ENCODE measurements at places on chromosomes 13 and 19. TPM values are rescaled to one million over a fixed set of nuclear protein-coding genes. Genes with fewer than 3 reads are reported as not detected.

GRCh38 chr19:33298146-33298911, 4.0 kb downstream of the CEBPA start:
- DNase-seq: no peak

GRCh38 chr19:13830741-13831536, 35.7 kb downstream of the ZSWIM4 start:
- no peak for DNase-seq

DNA sequence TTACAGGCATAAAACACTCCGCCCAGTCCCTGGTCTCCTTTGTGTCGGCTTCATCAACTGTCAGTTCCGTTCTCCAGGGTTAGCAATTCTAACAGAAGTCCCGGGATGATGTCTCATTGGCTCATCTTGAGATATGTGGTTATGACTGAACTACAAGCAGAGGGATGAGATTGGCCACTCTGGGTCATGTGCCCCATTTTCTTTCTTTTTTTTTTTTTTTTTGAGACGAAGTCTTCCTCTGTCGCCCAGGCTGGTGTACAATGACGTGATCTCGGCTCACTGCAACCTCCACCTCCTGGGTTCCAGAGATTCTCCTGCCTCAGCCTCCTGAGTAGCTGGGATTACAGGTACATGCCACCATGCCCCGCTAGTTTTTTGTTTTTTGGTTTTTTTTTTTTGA, 95.4 kb upstream of the MRI1 start:
- DNase-seq: no peak

- DNase-seq: peak; percentile 79
Measured at GRCh38 chr19:7550987-7551761, 15.7 kb downstream of the PNPLA6 start.

DNA sequence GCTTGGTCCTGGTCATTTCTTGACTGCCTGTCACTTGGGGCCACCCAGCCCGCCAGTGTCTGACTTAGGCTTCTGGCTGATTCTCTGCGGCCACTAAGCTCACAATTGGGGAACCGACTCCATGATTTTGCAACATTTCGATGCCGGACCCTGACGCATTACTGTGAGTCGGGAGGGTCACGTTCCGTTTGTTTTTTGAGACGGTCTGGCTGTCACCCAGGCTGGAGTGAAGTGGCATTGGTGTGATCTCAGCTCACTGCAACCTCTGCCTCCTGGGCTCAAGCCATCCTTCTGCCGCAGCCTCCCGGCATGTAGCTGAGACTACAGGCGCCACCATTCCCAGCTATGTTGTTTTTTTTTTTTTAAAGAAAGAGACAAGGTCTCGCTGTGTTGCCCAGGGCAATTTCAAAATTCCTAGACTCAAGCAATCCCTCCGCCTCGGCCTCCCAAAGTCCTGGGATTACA, 3.2 kb upstream of the ADAT3 start:
- DNase-seq: peak; percentile 49

GRCh38 chr13:58476206-58476918, 844.8 kb downstream of the PCDH17 start:
- DNase-seq: no peak

- no peak for DNase-seq
Measured at GRCh38 chr13:21328836-21329477, 130.1 kb downstream of the ZDHHC20 start.

DNA sequence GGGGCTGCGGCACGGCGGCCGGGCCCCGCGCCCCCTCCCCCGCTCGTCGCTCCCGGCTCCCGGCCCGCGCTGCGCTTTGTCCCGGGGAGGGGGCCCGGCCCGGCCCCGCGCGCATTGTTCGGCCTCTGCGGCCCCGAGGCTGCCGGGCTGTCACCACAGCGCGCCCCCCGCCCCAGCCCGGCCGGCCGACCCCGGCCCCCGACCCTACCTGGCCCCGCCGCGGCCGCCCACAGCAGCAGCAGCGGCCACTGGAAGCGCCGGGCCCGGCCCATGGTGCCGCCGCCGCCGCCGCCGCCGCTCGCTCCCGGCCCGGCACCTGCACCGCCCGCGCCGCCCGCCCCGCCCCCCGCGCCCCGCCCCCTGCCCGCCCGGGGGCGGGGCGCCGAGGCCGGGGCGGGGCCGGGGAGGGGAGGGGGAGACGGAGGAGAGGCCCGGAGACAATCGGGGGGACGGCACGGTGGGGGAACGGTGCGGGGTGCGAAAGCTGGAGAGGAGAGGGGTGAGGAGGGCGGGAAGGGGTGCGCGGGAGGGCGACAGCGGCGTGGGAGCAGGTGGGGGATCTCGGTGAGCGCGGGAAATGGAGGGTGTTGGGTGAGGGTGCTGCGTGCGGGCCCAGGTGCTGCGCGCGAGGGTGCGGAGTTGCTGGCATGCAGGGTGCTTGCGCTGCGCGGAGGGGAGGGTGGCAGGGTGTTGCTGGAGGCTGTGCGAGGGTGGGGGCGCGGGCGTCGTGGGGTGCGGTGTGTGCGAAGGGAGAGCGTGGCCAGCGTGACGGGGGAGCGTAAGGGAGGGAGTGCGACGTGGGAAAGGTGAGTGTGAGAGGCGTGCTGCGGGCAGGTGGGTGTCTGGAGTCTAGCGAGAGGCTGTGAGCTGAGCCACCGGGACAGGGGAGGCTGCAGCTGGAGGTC, at the start of gene CADM4:
Gene CADM4 (minus strand): TSS at position 332 of the 905 bp plus-strand sequence. CDS start 60 bp downstream, at position 272.
- DNase-seq: no peak

DNA sequence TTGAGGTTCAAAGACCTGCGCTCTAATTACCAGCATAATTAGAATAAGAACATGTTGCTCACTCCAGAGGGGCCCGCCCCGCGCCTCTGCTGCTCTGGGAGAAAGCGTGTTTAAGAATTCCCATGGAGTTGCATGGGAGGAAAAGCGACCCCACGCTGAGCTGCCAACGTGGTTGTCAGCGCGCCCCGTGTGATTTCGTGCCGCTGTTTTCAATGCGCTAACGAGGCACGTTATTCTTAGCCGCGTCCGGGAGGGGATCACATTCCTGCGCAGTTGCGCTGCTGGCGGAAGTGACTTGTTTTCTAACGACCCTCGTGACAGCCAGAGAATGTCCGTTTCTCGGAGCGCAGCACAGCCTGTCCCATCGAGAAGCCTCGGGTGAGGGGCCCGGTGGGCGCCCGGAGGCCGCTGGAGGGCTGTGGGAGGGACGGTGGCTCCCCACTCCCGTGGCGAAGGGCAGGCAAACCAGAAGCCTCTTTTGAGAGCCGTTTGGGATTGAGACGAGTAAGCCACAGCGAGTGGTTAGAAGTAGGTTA, 173.8 kb upstream of the SOX1 start:
- DNase-seq: no peak

DNA sequence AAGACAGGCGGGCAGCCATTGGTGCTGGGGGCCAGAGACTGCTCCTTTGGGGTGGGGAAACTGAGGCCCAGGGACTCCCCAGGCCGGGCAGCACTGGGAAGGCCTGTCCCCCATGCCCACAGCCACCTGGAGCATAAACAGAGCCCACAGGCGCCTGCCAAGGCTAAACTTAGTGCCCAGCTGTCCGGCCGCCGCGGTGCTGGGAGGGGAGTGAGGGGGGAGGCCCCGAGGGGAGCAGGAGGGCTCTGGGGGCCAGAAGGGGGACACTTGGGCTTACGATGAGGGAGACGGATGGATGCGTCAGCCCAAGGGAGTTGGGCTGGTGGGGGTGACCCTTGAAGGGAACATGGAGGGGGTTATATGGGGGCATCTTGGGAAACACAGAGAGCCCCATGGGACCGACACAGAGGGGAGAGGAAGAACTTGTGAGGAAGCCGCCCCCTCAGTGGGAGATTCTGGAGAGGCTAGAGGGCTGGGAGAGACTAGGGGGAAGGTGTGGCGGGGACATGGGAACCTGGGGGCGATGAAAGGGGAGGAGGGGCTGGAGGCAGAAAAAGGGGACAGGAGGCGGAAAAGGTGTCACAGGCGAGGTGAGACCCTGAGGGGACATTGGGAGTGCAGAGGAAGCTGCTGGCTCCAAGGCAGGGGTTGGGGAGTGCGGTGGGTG, 2.2 kb downstream of the CERS1 start:
- no peak for DNase-seq

- no peak for DNase-seq
Measured at GRCh38 chr13:100962585-100962984, 288.0 kb upstream of the TMTC4 start.

DNA sequence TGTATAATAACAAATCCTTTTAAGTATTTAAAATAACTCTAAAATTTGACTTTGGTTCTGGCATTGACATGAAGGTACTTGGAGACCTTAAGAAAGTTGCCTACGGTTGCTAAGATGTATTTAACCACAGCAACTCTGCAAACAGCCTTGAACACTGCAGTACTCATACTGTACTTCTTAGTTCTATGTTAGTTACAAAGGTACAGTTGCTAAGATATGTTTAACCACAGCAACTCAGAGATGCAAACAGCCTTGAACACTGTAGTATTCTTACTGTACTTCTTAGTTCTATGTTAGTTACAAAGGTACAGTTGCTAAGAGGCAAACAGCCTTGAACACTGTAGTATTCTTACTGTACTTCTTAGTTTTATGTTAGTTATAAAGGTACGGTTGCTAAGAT, 268.3 kb upstream of the MIR17HG start:
- DNase-seq: no peak

DNA sequence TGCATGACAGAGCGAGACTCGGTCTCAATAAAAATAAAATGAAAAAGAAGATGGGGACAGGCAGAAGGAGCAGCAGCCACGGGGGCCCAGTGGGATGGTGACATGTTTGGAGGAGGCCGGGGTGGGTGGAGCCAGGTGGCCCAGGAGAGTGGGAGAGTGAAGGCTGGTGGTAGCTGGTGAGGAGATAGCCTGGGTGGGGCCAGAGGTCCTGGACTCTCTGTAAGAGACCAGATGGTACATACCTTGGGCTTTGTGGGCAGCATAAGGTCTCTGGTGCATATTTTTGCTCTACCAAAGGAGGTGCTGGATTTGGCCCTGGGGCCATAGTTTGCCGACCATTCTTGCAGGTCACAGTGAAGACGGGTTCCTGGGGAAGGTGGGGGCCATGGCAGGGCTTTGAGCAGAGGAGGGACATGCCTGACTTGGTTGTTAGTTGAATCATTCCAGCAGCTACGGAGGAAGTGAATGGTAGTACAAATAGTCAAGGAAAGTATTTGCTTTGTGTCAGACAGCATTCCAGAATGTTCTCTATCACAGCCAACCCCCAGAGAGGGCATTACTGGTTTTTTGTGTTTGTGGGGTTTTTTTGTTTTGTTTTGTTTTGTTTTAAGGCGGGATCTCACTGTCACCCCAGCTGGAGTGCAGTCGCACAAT, 69.1 kb downstream of the ARHGEF18 start:
- no peak for DNase-seq

DNA sequence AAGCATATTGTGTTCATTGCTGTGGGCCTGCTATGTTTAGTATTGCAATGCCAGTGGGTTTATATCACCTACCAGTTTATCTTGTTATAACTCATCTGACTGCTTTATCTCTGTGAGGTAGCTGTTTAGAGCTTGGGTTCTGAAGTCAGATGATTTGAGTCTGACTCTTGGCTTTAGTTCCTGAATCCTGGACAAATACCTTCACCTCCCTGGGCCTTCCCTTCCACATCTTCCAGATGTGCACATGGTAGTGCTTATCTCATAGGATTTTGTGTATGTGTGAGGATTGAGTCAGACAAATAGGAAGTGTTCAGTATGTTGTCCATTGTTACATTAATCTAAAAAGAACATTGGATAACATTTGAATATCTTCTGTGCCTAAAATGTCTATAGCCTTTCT, 63.5 kb upstream of the ANKRD10 start:
- no peak for DNase-seq

DNA sequence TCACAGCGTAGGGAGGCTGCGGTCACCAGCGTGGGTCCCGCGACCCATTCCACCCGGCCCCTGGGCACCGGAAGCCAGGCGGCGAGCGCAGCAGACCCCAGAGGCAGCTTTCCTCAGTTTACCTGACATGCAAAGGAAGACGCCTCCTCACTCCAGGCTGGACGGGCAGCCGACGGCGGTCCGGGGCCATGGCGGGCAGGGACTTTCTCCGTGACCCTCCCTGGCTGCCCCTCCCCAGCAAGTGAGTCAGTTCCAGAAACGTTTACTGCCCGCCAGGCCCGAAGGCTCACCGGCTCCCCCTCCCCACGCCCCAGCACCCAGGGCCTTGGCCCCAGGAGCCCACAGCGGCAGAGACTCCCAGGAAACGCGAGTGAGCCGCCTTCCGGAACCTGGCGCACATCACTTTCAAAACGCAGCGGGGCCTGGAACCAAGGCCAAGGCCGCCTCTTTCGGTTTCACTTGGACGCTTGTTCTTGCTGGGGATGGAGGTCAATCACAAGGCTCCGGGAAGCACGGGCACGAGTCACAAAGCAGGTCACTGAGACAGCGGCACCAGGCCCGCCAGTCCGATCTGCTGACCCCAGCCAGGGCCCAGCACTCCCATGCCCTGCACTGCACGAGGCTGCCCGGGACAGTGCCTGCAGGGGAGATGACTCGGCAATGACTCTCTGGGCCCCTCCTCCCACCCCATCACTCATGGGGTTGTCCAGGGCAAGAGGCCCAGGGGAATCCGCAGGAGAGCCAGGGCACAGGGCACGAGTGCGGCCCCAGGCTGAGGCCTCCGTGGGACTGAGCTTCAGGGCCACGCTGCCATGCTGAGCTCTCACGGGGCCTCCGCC, 5.3 kb downstream of the SBNO2 start:
- DNase-seq: peak; percentile 95

DNA sequence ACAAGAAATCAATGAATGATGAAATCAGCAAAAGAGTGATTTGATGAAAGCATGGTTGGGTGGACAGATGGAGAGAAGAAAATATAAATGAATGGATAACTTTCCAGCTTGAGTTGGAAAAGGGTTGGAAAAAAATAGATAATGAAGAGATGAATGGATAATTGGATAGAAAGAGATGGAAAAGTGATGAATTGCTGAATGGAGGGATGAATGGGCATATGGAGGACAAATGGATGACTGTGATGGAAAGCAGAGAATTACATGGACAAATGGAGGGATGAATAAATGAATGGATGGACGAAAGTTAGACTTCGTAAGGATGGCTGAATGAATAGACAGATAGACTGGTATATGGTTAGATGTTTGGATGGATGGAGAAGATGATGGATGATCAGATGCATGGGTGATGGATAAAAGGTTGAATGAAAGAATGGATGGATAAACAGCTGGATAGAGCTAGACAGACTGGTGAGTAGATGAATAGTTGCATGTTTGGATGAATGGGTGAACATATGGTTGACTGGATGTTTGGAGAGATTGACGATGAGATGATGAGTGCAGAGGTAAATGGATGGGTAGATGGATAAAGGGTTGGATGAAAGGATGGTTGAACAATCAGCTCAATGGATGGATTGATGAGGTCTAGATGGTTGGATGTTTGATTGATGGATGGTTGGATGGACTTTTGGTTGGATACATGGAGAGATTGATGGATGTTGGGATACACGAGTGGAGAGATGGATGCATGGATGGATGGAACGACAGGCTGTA, 11.8 kb downstream of the LGALS7B start:
- no peak for DNase-seq

Gene AMER2
- total RNA-seq: not detected

Gene SLC1A6
- total RNA-seq: 0.11 TPM

Gene CYP4F12
- total RNA-seq: 2.3 TPM

Gene OR7A5
- not detected for total RNA-seq

Gene ZNF528
- 45.2 TPM for total RNA-seq

Gene PTPRH
- total RNA-seq: 42.8 TPM

Gene ARMC6
- total RNA-seq: 21.3 TPM

Gene ZNF763
- total RNA-seq: 4.2 TPM

Data from adrenal gland (tissue), 19 donors.